Left renal cortex interstitium (tissue), 4 donors: ENCODE measurements at places on chromosomes 11 and 22.

DNA sequence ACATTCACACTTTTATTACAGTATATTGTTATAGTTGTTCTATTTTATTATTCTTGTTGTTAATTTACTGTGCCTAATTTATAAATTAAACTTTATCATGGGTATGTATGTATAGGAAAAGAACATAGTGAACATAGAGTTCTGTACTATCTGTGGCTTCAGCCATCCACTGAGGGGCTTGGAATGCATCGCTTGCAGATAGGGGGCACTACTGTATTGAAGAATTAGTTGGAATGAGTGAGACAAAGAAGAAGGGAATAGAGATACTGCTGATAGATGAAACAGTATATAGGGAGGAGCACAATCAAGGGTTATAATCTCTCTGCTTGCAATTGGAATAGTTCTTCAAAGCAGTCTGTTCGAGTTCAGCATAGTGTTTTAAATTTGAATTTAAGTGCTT, 432.2 kb downstream of the RAB38 start:
- no peak for DNase-seq

- no peak for DNase-seq
These were observed 660.1 kb upstream of the CCDC179 start for GRCh38 chr11:23520226-23520960.

- DNase-seq: no peak
These were observed 101.6 kb upstream of the B3GAT1 start for GRCh38 chr11:134513585-134514120.

- no peak for DNase-seq
These were observed 8.6 kb upstream of the IGLL5 start for GRCh38 chr22:22878801-22879674.

- no peak for DNase-seq
These were observed 133.5 kb upstream of the ZBED5 start for GRCh38 chr11:10991393-10991792.

- no peak for DNase-seq
These were observed 234.4 kb downstream of the GRM5 start for GRCh38 chr11:88831303-88831890.
